ENCODE measurements at places on chromosomes 6 and 20.

GRCh38 chr20:58998656-58999055, 8.4 kb downstream of the CTSZ start:
- no peak for DNase-seq

DNA sequence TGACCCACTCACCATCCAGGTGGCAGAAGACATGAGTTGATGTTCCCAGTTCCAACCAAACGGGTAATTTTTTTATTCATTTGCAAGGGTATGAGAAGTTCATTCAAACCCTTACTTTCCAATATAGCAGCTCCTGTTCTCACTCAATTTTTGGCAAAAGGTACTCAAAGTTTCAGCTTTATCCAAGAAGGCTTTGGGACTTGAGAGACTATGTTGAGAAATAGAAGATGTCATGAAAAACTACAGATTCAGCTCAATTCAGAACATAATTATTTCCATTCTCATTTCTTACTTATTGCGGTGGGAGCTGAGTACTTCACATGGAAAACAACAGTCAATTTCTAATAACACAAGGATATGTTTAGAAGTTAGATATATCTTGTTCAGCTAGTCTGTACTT, 162.3 kb downstream of the FNDC1 start:
- no peak for DNase-seq

DNA sequence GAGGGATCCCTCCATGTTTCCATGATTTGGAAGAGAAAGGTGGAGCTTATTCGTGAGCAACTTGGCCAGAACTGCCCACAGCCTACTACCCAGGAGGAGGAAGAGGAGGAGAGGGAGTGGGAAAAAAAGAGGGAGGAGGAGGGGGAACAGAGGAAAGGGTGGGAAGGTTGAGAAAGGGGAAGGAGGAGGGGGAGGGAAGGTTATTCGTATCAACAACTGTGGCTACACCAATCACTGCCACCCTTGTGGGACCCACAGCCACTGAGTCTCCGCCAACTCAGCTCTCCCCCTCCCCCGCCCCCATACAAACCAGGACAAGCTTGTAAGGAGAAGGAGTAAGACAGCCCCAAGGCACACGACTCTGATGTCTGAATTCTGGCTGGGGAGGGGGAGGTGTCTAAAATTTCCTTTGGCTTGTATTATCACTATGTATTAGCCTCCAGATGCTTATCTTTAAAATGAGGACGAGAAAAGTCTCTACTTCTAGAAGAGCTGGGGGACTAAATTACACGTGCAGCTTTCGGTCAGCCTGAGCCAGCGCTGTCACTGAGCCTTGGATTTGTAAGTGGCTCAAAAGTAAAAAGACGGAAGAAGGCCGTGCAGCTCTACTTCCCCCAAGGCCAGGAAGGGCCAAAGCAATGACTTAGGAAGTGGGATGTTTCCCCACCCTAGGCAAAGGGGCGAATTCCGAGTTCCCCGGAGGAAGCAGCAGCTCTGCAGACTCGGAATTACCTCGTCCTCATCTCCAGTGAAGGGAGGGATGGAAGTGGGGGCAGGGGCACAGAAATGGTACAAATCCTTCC, 1.0 kb downstream of the FKBP1A start:
- DNase-seq: no peak

DNA sequence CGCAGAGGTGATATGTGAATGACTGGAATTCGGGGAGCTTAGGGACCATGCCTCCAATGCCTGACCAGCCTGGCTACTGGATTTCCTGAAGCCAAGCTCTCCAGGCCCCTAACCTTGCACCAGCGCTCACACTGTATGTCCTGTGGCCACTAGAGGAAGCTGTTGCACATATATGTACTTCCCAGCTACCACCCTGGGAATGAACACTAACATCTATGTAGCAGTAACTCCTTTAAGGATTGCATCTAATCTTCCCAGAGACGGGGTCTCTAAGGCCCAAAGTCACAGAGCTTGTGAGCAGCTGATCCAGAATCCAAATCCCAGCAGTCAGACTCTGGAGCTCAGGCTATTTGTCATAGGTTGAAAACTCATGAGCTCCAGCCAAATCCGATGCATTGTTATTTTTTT, 20.4 kb upstream of the BPIFB1 start:
- DNase-seq: no peak

Data from DMS79 (cell line).